ENCODE measurements at places on chromosomes 1 and 21. TPM values are rescaled to one million over a fixed set of nuclear protein-coding genes. Genes with fewer than 3 reads are reported as not detected.

GRCh38 chr1:207944571-207944970, 33.6 kb upstream of the CD34 start:
- DNase-seq = no peak

DNA sequence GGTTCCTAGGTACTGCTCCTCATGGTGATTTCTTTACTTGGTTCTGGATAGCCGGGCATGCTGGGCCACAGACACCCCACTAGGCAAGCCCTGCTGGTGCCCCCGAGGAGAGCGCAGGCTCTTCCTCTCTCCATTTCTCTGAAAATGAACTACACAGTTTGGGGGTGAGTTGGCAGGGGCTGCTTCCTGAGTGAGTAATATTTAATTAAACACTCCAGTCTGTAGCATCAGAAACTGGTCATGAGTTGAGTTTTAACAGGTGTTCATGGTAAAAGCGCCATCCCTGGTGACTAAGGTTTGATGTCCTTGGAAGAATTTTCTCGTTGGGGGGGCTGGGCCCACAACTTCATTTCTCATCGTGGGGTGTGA, 1.7 kb downstream of the SPSB1 start:
- DNase-seq = peak; percentile 72

GRCh38 chr1:241985787-241986186, 13.1 kb downstream of the MAP1LC3C start:
- no peak for DNase-seq

GRCh38 chr1:9086796-9087195, 17.4 kb upstream of the SLC2A5 start:
- no peak for DNase-seq

DNA sequence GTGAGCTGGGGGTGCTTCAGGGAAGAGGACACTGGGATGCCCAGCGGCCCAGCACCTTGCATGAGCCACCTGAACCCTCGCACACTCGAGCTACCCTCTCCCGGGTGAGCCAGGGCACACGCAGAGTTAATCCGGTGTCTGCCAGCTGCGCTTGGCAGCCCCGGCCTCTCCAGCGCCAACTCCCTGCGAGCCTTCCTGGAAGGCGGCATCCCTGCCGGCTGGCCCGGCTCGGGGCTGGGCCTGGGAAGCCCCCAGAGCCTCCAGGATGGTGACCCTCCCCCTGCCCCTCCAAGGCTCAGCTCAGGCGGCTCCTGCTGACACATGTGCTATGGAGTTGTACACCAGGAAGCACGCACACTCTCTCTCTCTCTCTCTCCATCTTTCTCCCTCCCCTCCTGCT, 48.7 kb downstream of the RAP1GAP start:
- no peak for DNase-seq

- no peak for DNase-seq
Measured at GRCh38 chr1:5435414-5435813, 556.8 kb downstream of the NPHP4 start.

DNA sequence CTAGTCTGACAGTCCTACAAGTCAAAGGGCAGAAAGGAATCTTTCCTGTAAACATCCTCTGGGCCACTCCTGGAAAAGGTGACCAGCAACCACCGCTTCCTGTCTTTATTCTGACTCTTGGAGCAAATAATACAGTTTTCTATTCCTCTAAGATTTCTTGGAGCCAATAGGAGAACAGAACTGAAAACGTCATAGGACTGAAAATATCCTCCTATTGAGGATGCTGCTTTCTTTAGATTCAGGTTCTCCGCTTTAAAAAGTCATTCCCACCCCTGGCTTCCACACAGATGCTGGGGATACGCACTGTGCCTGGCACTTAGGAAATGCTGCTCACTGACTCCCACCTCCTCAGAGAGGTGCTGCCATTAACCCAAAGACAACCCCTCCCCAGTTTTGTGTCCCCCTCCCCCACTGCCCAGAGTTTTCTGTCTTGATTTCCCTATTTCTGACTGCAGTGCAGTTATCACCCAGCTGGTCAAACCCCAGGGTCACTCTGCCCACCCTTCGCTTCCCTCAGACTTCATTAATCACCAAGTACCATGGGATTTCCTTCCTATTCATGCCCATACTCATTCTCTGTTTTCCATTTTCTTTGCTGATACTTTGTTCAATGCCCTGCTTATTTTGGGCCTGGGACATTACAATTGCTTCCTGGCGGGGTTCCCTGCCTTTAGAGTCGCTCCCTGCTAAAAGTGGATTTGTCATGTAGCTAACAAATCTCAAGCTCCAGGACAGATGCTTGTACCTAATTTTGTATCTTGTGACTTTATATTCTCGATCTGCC, 82.1 kb upstream of the ARHGAP29 start:
- DNase-seq = no peak

- no peak for DNase-seq
Measured at GRCh38 chr21:41390043-41390639, 28.3 kb downstream of the MX2 start.

GRCh38 chr1:226697929-226698544, 41.0 kb downstream of the ITPKB start:
- no peak for DNase-seq

- no peak for DNase-seq
Measured at GRCh38 chr1:104953555-104953954, 1203.9 kb downstream of the AMY1C start.

- no peak for DNase-seq
Measured at GRCh38 chr1:242081446-242081845, 82.5 kb upstream of the MAP1LC3C start.

- DNase-seq = no peak
Measured at GRCh38 chr1:31625561-31626222, 8.2 kb downstream of the HCRTR1 start.

DNA sequence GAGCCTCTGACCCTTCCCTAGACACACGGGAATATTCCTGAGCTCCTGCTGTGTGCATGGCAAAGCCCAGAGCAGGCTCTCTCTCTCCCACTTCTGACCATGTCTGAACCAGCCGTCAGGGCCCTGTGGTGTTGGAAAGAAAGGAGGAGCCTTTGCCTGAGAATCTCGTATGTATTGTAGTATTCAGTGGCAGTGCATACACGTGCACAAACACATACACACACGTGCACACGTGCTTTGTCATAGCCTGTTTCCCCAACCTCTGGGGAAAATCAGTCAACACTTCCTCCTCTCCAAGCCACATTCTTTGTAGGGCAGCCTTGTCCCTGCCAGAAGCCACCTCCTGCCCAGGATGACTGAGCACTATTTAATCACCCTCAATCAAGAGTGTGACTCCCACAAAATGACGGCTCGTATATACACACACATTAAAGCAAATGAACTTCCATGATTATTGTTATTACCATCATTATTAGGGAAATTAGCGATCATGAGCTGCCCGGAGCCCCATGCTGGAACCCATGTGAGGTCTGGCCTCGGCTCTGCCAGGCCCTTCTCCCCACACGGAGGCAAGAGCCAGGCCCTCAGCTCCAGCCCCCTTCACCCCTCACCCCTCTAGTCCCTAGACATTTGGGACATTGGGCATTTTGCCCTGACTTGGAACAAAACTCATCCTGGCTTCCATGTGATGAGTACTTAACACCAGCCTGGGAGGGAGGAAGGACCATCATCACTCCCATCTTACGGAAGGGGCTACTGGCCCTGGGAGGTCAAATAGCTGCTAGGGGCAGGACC, 331.9 kb downstream of the NPHP4 start:
- DNase-seq = no peak

- DNase-seq = peak; percentile 94
Measured at GRCh38 chr21:42047821-42048613, 23.1 kb upstream of the UMODL1 start.

DNA sequence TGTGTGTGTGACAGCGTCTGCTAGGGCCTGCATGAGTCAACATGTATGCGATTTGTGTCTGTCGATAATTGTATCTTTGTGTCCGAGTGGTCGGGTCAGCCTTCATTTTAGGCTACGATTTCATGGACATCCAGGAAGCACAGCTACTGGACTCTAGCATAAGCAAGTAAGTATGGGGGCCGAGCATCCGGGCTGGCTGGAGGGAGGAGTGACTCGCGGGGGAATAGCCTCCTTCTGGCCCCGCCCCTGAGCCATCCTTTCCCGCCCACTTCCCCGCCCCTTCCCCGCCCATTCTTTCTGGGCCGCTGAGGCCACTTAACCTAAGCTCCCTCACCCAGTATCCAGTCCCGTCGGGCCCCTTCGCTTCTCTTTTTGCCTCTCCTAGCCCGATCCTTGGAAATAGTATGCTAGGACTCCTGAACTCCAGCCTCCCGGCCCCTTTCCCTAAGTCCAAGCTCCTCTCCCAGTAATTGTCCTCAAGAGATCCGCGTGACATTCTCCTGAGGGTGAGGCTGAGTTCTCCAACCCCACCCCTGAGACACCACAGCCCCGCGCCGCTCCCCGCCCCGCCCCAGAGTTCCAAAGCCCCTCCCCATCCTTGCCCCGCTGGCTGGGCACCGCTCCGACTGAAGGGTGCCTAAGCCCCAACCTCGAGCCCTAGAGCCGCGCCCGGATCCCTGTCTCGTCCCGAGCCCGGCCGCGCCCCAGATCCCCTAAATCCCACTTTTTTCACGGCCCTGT, 1.2 kb downstream of the MAP3K6 start:
- DNase-seq = peak; percentile 67

- no peak for DNase-seq
Measured at GRCh38 chr1:206011057-206011456, 7.9 kb upstream of the RAB7B start.

DNA sequence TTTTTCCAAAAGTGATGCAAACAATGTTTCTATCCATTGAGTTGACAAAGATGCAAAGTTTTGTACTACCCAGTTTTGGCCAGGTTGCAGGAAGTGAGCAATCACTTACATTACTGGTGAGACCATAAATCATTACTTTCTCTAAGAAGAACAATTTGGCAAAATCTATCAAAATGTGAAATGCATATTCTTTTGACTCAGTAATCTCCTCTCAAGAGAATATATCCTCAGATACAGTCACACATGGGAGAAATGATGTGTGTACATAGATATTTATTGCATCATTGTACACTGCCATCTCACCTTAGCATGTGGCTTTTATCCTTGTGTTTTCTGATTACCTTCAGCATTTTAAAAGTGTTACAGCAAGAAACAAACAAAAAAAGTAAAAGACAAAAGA, 52.4 kb upstream of the FMO3 start:
- DNase-seq = no peak

DNA sequence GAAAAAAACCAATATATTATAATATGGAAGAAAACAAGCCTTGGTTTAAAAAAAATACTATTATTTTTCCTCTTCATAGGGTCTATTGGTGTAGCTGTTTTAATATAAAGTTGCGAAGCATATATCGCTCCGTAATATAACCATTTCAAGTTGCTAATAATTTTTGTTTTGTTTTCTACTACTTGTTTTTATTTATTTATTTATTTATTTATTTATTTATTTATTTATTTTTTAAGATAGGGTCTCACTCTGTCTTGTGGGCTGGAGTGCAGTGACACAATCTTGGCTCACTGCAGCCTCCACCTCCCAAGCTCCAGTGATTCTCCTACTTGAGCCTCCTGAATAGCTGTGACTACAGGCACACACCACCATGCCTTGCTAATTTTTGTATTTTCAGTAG, 46.4 kb downstream of the PRDM2 start:
- DNase-seq = no peak

DNA sequence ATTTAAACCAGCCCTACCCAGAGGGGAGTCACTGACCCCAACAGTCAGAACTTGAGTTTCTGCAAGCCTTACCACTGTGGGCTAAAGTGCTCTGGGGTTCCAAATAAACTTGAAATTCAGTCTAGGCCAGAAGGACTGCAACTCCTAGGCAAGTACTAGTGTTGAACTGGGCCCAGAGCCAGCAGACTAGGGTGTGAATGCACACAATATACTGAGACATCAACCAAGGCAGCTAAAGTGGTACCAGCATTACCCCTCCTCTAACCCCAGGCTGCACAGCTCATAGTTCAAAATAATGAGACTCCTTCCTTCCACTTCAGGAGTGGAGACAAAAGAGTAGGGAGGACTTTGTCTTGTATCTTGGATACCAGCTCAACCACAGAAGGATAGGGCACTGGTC, 18.9 kb upstream of the IL20 start:
- no peak for DNase-seq

- no peak for DNase-seq
Measured at GRCh38 chr1:33161061-33161681, 20.7 kb downstream of the TRIM62 start.

DNA sequence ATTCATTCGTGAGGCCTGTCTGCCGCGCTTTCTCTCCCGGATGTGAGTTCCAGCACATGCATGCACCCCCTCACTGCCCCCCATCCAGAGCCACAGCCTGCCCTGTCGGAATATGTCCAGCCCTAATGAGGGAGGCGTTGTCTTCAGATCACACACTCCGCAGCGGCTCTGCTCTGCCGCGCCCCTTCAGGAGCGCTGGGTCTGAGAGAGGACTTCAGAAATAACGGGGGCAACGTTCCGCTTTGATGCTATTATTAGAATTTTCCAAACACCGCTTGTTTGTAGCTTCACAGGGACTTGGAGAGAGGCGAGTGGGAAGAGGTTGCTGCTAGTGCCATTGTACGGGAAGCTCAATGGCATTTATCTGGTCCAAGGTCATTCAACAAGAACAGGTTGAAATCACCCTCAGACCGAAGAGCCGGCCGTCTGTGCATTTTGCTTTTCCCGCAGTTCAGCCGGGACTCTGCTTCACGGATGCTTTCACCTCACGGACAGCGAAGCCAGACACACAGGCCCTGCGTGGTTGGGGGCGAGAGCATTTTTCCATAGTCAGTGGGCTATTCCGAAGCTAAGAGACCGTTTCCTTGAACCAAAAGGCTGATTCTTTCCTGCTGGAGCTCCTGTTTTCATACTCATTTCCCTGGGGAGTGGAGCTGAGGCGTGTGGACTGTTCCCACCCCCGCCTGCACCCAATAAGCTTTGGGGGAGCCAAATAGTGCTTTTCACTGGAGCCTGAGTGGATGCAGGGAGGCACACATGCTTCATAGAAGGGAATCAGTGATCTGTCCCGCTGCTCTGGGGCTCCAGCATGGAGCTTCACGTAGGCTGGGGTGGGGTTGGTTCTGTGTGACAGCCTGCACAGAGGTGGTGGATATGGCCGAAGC, 69.7 kb downstream of the GALNT2 start:
- DNase-seq = no peak

GRCh38 chr21:29125191-29125590, 5.3 kb upstream of the MAP3K7CL start:
- DNase-seq = no peak

DNA sequence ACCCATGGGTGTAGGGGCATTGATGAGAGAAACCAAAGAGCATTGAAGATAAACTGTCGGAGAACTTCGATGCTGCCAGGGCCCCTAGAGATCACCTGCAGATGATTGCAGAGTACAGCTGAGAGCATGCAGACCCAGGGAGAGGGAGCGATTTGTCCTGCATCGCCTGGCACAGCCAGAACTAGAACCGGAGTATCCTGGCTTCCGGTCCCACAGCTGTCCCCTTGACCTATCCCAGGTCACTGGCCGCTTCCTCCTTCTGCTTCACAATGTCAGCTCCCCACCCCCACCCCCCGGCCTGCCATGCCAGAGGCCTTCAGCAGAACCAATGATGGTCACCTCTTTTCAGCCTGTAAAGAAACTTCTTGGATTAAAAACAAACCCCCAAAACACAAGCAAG, 29.2 kb upstream of the SOX13 start:
- no peak for DNase-seq

- no peak for DNase-seq
Measured at GRCh38 chr1:4428711-4429110, 225.7 kb upstream of the AJAP1 start.

Gene S100A14
- polyA plus RNA-seq = 0.09 TPM

Gene OR2T2
- polyA plus RNA-seq = not detected

Gene RGS18
- 0.48 TPM for polyA plus RNA-seq

Gene ECM1
- 122 TPM for polyA plus RNA-seq
